ENCODE measurements at places on chromosomes 4 and X.
A peak's percentile ranks its signal among the peaks of the same experiment; 100 is the strongest.

DNA sequence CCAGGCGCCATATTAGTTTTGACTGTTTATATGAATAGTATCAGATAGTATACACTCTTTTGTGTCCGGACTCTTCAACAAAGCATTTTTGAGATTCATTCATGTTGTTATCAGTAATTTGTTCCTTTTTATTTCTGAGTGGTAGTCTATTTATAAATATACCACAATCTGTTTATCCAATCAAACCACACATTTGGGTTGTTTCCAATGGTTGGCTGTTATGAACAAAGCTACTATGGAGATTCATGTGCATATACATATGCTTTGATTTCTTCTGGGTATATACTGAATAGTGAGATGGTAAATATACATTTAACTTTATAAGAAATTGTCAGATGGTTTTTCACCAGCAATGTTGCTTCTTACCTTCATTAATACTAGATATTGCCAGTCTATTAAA is 36.8 kb upstream of the TAPT1 start:
- DNase-seq, result no peak

DNA sequence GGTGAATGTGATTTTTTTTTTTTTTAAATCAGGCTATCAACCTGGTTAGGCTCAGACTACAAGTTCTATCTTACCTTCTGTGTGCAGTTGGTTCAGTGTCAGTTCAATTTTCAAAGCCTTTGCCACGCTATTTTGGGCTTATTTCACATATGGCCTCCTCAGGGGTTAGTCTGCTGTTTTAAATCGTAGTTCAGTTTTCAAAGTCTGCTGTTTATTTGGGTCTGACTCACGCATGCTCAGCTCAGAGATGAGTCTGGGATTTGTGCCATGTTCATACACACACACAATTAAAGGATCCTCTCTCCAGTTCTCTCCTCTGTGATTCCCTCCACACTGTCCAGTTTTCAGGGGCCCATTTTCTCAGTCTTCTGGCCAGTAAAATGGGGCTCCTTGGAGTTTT is 32.3 kb upstream of the ZFX start:
- peak; percentile 72 for DNase-seq

DNA sequence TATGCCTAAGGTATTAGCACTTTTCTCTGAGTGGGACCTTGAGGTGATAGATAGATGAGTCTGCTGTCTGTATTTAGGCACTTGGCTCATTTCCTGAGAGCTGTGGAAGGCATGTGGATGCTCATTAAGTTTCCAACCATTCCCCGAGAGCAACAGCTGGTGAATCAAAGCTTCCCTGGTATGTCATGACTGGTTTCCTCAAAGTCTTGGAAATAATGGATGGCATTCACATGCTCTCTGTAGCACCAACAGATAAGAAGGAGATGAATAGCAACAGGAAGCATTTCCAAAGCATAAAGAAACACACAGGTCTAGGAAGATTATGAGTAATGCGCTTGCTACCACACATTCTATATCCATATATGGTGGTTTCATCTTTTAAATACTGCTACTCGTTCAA is 118.3 kb upstream of the ETNPPL start:
- peak; percentile 76 for DNase-seq

GRCh38 chr4:144591401-144591800 is 54.6 kb upstream of the HHIP start:
- peak; percentile 91 for DNase-seq

- no peak for DNase-seq
These were observed 48.0 kb downstream of the CXXC4 start for GRCh38 chr4:104446431-104447278.

DNA sequence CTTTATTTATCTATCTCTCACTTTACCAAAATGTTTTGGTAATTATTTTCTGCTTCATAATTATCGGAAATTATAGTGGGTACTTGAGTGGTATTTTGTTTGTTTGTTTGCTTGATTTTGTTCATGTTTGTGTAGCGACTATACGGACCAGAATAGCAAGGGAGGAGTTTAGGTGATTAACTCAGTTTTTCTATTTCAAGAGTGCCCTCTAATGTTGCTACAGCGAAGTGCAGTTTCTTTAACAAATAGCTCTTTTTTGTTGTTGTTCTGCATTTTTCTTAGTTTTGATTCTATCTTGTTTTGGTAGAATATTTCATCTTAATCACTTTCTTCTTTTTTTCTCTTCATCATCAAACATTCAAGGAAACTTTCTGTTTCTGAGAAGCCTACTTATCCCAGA is 40.8 kb upstream of the QRFPR start:
- DNase-seq, result peak; percentile 40

- DNase-seq, result no peak
These were observed 8.5 kb downstream of the TIGD2 start for GRCh38 chr4:89119836-89120235.

DNA sequence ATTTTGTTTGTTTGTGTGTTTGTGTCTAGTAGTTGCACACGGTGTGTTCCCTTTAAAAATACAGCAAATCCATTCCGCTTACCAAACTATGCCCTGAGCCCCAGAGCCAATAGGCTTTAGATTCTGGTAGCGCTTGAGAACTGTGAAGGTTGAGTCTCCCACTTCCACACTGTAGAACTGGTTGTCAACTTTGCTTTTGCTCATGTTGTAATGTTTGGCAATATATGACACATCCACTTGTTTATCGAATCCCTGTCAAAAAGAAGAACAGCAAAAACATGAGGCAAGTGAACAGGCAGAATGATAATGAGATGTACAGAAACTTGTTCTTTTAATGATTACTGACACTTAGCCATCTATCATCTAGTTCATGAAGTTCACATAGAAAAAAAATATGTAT is 200.6 kb downstream of the MAPK10 start:
- DNase-seq, result no peak

DNA sequence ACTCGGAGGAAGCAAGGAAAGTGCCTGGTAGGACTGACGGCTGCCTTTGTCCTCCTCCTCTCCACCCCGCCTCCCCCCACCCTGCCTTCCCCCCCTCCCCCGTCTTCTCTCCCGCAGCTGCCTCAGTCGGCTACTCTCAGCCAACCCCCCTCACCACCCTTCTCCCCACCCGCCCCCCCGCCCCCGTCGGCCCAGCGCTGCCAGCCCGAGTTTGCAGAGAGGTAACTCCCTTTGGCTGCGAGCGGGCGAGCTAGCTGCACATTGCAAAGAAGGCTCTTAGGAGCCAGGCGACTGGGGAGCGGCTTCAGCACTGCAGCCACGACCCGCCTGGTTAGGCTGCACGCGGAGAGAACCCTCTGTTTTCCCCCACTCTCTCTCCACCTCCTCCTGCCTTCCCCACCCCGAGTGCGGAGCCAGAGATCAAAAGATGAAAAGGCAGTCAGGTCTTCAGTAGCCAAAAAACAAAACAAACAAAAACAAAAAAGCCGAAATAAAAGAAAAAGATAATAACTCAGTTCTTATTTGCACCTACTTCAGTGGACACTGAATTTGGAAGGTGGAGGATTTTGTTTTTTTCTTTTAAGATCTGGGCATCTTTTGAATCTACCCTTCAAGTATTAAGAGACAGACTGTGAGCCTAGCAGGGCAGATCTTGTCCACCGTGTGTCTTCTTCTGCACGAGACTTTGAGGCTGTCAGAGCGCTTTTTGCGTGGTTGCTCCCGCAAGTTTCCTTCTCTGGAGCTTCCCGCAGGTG is 637 bp downstream of the AR start:
- no peak for DNase-seq

- no peak for DNase-seq
These were observed 60.1 kb downstream of the NWD2 start for GRCh38 chr4:37304612-37305011.

- DNase-seq, result no peak
These were observed 232.2 kb upstream of the SLIT2 start for GRCh38 chr4:20019310-20020015.

DNA sequence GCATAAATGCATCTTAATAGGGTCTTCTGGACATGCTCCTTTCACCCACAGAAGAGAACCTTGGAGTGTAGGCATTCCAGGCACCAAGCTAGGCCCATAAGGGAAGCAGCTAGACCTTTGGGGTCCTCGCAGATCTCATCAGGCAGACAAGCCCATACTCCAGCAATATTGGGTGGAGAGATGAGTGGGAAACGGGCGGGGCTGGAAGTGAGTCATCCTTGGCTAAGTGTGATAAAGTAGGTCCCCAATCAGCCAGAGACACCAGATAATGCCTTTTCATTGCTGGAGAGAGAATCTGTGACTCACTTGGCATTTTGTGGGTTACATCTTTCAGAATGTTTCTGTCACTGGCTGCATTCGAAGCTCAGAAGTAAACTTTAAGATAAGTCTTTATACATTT is 133.3 kb upstream of the MBNL3 start:
- peak; percentile 15 for DNase-seq

DNA sequence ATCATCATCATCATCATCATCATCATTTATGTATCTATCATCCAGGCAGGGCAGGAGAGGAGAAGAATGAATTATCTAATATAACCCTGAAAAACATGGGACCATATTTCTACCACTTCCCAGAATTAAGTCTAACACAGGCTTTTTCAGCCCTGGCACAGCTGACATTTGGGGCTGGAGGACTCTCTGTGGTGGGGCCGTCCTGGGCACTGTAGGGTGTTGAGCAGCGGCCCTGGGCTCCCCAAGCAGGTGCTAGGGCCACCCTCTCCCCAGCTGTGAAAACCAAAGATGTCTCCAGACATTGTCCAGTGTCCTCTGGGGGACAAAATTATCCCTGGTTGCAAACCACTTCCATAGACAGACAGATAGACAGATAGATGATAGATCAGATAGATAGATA is 288.4 kb downstream of the CRLF2 start:
- no peak for DNase-seq

- DNase-seq, result peak; percentile 15
These were observed 798.7 kb downstream of the PCDH7 start for GRCh38 chr4:31518796-31519250.

DNA sequence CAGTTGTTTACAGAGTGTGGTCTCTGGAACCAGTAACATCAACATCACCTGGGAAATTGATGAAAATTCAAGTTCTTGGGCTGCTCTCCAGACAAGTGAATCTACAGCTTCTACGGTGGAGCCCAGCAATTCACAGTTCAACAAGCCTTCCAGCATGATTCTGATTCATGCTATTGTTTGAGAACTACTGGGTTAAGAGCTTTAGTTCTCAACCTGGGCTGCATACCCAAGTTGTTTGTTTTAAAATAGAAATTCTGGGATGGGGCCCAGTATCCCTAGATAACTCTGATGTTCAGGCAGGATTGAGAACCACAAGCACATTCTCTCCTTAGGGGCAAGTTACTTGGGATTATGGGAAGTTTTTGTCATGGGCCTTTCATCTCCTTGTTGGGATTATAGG is 37.9 kb upstream of the PGK1 start:
- DNase-seq, result peak; percentile 18

DNA sequence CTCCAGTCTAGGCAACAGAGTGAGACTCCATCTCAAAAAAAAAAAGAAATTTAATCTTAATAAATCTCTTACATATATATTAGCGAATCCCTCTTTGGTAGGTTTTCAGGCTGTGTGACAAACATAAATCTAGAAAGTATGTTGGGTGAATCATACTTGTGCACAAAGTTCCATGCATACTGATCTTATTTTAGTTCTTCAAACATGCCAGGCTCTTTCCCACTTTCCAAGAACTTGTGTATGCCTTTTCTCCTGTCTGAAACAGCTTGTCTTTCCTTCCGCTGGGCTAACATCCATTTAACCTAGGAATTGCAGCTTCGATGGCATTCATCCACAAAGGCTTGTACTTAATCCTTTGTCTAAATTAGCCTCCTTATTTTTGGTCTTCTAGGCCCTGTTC is 156.6 kb upstream of the CASK start:
- DNase-seq, result no peak

DNA sequence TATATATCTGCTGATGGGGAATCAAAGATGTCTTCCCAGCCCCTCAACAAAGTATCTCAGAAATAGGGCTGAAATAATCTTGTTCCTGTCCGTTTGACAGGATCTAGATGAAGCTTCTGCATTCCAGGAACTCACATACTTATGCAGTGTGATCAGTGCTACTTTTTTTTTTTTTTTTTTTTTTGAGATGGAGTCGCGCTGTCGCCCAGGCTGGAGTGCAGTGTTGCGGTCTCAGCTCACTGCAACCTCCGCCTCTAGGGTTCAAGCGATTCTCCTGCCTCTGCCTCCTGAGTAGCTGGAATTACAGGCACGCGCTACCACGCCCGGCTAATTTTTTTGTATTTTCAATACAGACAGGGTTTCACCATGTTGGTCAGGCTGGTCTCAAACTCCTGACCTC is 36.4 kb downstream of the DHX15 start:
- DNase-seq, result no peak

GRCh38 chr4:105257817-105258495 is 111.3 kb downstream of the TET2 start:
- no peak for DNase-seq

GRCh38 chrX:31708116-31708515 is 636.3 kb upstream of the FTHL17 start:
- peak; percentile 39 for DNase-seq

DNA sequence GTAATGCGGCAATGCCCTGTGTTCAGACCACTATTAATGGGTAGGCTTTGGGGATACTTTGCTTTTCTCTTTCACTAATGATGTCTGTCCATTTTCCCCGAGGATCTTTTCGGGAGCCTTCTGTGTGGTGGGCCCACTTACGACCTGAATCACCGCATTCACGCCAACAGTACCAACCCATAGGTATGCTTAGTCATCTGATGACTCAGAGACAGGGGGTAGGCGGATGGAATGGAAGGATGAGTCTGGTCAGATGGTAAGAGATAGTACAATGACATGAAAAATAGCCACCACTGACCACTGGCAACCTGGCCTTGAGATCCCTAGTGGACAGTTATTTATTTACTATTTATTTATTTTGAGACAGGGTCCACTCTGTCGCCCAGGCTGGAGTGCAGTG is 76.0 kb upstream of the DHRSX start:
- no peak for DNase-seq

GRCh38 chr4:126916626-126917140 is 716.1 kb upstream of the INTU start:
- peak; percentile 74 for DNase-seq

- DNase-seq, result no peak
These were observed 172.3 kb upstream of the C1QTNF7 start for GRCh38 chr4:15255537-15255936.

- DNase-seq, result no peak
These were observed 334.5 kb upstream of the PCDH7 start for GRCh38 chr4:30385650-30386049.

- no peak for DNase-seq
These were observed 42.2 kb downstream of the ACOX3 start for GRCh38 chr4:8398347-8398746.

DNA sequence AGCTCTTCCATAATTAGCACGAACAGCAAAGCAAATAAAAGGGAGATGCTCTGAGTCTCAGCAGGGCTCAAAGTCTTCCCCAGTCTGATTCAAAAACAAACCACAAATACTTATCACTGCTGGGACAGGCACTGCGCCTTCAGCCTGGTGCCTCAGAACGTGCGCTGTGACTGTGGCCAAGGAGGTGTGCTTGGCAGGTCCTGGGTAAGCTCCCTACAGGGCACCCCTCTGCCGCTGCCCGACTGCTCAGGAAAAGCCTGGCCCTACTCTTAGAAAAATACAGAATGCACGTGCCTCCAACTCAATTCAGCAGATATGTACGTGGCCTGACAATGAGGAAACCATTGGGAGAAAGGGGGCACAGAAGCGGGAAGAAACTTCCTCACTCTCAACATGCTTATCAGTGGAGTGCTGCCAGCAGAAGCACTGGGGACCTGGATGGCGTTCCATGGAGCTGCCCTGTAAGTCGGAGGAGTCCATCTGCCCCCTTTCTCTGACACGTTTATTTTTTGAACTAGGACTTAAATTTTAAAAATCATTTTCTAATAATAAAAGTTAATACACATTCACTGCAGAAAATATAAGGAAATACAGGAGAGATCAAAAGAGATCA is 86.8 kb downstream of the GATB start:
- DNase-seq, result no peak
